ENCODE measurements at places on chromosomes 13 and 19.

GRCh38 chr19:5112681-5113575 is 144.0 kb downstream of the KDM4B start:
- peak; percentile 68 for DNase-seq

DNA sequence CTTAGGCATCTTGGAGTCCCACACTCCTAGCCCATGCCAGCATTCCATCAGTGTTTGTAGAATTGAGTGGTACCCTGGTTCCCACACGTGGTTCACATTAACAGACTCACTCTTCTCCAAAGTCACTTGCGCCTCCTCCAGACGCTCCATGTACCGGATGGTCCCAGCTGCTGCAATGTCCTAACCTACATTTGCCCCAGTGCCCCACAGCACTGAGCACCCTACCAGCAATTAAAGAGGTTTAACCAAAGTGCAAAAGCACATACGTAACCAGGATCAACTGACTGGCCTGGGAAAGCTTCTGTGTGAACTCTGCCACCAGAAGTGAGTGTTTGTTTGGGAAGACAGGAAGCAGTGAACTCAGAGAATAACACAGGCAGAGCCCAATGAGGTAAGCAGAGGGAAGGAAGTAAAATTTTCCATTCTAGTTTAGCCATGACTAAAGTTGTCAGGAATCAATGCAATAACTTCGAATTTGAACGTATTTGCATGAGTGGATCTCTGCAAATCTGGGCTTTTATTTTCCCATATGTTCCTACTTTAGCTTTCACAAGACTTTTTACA is 7.3 kb upstream of the MEDAG start:
- peak; percentile 84 for DNase-seq

DNA sequence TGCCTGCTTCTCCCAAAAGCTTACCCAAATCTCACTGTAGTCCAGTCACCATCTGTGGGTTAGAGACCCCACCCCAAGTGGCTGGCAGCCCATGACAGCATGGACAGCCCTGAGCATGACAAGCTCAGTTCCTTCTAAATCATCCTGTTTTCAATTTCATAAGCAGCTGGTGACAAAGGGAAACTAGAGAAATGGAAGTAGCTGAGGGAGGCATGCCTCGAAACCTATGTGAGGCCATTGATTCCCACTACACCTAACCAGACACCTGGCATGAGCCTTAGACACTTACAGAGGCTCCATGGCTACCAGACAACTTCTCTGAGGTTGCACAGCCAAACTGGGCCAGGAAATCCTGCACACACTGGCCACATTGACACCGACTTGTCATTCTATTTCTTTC is 56.2 kb downstream of the ABCC4 start:
- DNase-seq: no peak

DNA sequence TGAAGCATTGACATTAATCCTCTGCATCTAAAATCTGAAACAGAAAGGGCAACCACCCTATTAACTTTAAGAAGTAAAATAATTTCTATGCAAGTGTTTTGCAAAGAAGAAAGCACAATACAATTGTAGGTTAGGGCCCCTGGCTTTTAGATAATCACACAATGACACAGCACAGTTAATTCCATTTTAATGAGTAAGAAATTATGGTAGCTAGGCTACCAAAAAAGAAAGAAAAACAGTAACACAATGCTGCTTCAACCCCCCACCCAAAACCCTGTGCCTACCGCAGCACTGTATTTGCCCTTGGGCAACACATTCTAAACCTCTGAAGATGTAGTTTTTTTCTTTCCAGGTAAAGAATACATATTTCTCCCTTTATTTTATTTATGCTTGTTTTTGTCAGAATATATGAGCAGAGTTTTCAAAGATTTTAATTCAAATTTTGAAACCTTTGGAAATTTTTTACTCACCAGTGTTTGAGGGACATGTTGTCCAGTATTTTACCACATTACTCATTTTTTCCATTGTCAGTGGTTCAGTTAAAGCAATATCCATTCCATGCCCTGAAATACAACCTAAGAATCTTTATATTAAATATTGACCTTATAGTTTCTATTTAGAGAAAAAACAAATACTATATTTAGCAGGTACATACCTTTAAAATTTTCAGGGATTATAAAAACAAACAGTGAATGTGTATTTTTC is 21.1 kb downstream of the SOHLH2 start:
- DNase-seq: peak; percentile 5

DNA sequence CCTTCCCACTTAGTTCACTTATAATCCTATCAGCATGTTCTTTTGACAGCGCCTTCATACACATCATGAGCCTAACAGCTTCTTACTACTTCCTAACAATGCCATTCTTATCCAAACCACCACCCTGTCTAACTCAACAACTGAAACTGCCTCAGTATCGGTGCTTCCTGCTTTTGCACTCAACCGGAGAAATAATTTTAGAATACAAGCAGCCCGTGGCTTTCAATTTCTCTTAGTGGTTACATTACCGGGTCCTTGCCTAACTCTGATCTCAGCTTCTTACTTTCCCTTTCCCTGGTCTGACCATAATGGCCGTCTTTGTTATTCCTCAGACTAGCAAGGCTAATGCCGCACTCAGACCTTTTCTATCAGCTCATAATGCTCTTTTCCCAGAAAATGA is 17.0 kb downstream of the ZFP82 start:
- no peak for DNase-seq

DNA sequence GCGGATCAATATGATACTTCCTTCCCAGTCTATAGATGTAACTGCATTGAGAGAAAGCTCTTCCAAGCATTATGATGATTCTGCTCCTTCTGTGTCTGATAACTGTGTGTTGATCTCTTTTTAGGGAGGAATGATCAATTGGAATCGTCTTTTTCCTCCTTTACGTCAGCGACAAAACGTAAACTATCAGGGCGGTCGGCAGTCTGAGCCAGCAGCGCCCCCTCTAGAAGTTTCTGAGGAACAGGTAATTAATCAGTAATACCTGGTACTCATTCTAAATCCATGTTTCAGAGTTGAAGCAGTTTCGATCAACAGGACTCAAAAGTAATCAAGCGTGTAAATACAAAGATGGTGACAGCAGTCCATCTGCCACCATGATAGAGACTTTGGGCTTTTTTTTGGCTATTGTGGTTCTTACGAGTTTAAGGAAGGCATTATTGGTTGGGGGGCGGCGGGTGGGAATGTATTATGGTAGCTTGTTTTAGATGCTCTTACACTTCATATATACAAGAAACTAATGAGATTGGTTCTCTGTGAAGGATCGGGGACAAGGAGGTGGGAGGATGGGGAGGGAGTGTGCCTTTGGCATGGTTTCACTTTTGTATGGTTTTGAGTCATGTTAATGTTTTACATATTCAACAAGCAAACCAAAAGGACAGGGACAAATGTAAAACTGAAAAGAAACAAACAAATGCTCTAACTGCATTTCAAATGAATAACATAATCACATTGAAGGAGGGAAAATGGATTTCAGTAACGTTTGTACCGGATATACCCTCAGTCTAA is 60.7 kb upstream of the GPR183 start:
- DNase-seq: no peak

GRCh38 chr13:73683746-73684145 is 450.5 kb downstream of the KLF12 start:
- DNase-seq: no peak

GRCh38 chr19:2478756-2479555 is 3.0 kb downstream of the GADD45B start:
- peak; percentile 61 for DNase-seq

DNA sequence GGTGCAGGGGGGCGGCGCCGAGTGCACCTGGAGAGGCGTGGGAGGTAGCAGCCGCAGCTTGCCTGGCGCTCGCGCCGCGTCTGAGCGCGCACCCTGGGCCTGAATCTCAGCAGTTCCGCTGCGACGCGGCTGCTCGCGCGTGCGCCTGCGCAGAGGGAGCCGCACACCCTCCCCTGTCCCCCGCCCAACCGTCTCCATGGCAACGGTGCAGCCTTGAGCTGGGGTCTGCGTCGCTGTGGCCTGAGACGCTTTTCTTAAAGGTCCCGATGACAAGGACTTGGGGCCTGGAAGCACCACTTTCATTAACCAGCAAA is at the start of gene PNMA8B:
Gene PNMA8B, minus strand, starts transcription at position 82 of the 314 bp plus-strand sequence. CDS start 402 bp downstream, outside the sequence.
- no peak for DNase-seq

DNA sequence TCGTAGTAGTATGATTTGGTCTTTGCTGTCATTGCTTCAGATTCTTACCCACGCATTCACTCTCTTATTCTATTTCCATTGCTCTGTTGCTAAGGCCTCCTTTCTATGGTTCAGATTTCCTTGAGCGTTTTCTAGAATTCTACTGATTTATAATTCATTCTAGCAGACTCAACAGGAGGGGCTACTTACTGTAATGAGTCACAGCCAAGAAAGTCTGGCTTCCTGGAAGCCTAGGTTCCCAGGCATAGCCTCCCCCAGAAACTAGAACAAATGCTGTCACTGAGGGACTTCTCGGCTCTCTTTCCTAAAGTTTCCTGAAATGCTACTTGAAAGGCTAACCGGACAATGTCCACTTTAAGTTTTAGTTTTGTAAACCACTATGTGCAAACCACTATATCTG is 47.7 kb upstream of the SPATA13 start:
- DNase-seq: peak; percentile 62

DNA sequence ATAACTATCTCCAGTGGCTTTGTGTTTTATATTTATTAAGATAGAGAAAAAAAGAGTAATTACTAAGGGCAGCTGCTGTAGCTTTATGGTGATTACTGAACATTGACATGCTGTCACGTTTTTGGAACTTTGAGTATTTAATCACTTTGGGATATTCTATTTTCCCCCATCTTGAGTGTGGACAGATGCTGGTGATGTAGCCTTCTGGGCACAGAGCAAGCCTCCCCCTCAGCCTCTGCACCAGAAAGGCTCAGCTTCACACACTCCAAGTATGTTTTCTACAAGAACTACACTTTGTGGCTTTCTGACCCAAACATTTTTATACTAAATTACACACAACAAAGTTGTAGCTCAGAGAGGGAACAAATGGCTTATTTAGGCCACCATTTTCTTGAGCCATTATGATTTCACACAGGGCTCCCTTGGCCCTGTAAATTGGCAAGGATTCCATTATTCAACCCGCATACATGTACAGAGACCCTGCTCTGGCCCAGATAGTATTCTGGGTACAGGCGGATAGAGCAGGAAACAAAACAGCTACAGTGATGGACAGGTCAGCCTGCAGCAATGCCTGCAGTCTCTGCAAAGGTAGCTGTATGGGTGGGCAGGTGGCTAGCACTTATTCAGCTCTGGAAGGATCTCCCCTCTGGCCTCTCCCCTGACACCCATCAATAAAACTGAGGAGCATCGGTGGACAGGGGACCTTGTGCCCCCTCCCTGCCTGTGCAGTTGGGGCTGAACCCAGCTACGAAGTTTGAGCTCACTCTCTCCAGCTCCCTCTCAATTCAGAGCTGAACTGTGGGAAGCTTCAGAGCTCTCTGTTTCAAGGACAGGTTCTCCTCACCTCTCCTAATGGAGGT is 1.3 kb downstream of the ALOX5AP start:
- DNase-seq: no peak

- no peak for DNase-seq
Observed at GRCh38 chr19:50649433-50650391, at the start of gene C19orf81. TSS of gene C19orf81 (plus strand) at chr19:50649445. CDS start at chr19:50649445, 0 bp downstream.

- no peak for DNase-seq
Observed at GRCh38 chr13:74367193-74367592, 233.0 kb upstream of the KLF12 start.

- no peak for DNase-seq
Observed at GRCh38 chr19:45587873-45588272, 3.3 kb upstream of the OPA3 start.

GRCh38 chr19:45798995-45799517 is 6.4 kb upstream of the DMWD start:
- DNase-seq: peak; percentile 87

DNA sequence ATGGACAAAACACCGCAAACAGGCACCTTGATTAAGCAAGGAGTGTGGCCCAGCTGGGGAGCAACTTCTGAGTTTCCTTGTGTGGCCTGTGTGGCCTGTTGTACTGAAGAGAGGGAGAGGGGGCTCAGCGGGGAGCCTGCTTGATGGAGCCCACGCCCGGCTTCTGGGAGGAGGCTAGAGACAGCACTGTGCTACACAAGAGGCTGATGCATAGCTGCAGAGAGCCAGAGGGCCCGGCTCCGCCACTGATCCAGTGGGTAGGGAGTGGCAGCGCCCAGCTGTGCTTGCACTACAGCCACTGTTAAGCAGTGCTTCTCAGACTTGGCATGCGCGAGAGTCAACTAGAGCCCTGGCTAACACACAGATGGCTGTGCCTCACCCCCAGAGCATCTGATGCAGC is 19.0 kb downstream of the LYL1 start:
- no peak for DNase-seq

Data from amniotic epithelial cell (primary cell).